Osteoblast (primary cell): ENCODE measurements at places on chromosomes 12 and 14. TPM values are rescaled to one million over a fixed set of nuclear protein-coding genes. Genes with fewer than 3 reads are reported as not detected.

GRCh38 chr12:112233242-112233641 lies 107.9 kb downstream of the TRAFD1 start:
- peaks cover 63% of the 10 kb centered on the region for H3K36me3 ChIP-seq
- H3K27me3 ChIP-seq: no peaks in the 10 kb centered on the region
- H3K4me3 ChIP-seq: no peak overlapping the region

GRCh38 chr12:92051441-92051840 lies 94.2 kb downstream of the BTG1 start:
- no peaks in the 10 kb centered on the region for H3K4me1 ChIP-seq
- no peaks in the 10 kb centered on the region for H3K36me3 ChIP-seq
- no peaks in the 10 kb centered on the region for H3K27me3 ChIP-seq
- DNase-seq: peak; percentile 10
- H3K4me3 ChIP-seq: no peak overlapping the region

DNA sequence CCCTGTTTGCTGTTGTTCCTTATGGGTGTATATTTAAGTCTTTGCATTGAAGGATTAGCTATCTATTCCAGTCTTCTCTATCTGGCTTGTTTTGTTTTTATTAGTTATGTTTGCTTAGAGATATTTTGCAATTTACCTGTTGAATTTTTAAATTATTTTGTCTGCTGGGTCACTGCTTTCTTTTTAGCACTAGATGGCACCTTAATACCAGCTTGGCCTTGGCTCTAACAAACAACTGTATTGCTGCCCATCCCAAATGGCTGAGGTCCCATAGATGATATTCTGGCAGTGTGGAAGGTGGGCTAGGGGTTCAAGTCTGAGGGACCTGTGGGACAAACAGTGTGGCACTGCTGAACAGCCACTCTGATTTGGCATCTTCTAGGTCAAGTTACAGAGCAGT lies 144.0 kb upstream of the FBXO33 start:
- H3K27ac ChIP-seq: no peak overlapping the region
- H3K4me1 ChIP-seq: no peaks in the 10 kb centered on the region
- no peak for DNase-seq

- no peak for DNase-seq
- H3K27ac ChIP-seq: no peak overlapping the region
- no peaks in the 10 kb centered on the region for H3K27me3 ChIP-seq
- no peaks in the 10 kb centered on the region for H3K36me3 ChIP-seq
Observed at GRCh38 chr12:9897535-9897934, 16.2 kb downstream of the KLRF2 start.

- H3K4me1 ChIP-seq: peaks cover 12% of the 10 kb centered on the region
- peak overlapping the region; percentile 49 for H3K27ac ChIP-seq
- no peaks in the 10 kb centered on the region for H3K27me3 ChIP-seq
- H3K36me3 ChIP-seq: no peaks in the 10 kb centered on the region
Observed at GRCh38 chr12:64385468-64385867, 5.1 kb downstream of the C12orf56 start.

GRCh38 chr12:40980427-40980961 lies 207.6 kb upstream of the PDZRN4 start:
- no peak overlapping the region for H3K27ac ChIP-seq
- no peaks in the 10 kb centered on the region for H3K4me1 ChIP-seq
- H3K36me3 ChIP-seq: no peaks in the 10 kb centered on the region
- no peak for DNase-seq
- H3K4me3 ChIP-seq: no peak overlapping the region

The COQ5 gene
- total RNA-seq: 15.2 and 19.2 TPM in 2 replicates

The GDF3 gene
- total RNA-seq: not detected in 2 replicates

GRCh38 chr12:67996347-67996746 lies 7.1 kb downstream of the IFNG-AS1 start:
- DNase-seq: no peak
- H3K27ac ChIP-seq: no peak overlapping the region
- peaks cover 4% of the 10 kb centered on the region for H3K27me3 ChIP-seq
- no peak overlapping the region for H3K4me3 ChIP-seq

The SRGAP1 gene
- 24.8 and 26.1 TPM in 2 replicates for total RNA-seq

- H3K4me3 ChIP-seq: no peak overlapping the region
- peak; percentile 17 for DNase-seq
- H3K36me3 ChIP-seq: no peaks in the 10 kb centered on the region
- no peaks in the 10 kb centered on the region for H3K4me1 ChIP-seq
- peaks cover 35% of the 10 kb centered on the region for H3K27me3 ChIP-seq
Observed at GRCh38 chr12:522692-523378, 63.1 kb downstream of the B4GALNT3 start.

The TMEM179 gene
- not detected in 2 replicates for total RNA-seq

The TMEM117 gene
- total RNA-seq: 20.6 and 22.4 TPM in 2 replicates

The CCDC85C gene
- total RNA-seq: 3.2 and 3.6 TPM in 2 replicates

- H3K4me1 ChIP-seq: no peaks in the 10 kb centered on the region
- no peak within 1 kb of the TSS for H3K27ac ChIP-seq
- H3K36me3 ChIP-seq: peaks cover 72% of the 10 kb centered on the region
- no peaks in the 10 kb centered on the region for H3K27me3 ChIP-seq
Observed at GRCh38 chr12:6840761-6841515, at the start of gene GNB3. GNB3 (plus strand) TSS chr12:6840925; CDS start chr12:6841288, 363 bp downstream.

The DUSP6 gene
- 28.6 and 30.0 TPM in 2 replicates for total RNA-seq

The FAM186B gene
- 0.59 and 0.72 TPM in 2 replicates for total RNA-seq

DNA sequence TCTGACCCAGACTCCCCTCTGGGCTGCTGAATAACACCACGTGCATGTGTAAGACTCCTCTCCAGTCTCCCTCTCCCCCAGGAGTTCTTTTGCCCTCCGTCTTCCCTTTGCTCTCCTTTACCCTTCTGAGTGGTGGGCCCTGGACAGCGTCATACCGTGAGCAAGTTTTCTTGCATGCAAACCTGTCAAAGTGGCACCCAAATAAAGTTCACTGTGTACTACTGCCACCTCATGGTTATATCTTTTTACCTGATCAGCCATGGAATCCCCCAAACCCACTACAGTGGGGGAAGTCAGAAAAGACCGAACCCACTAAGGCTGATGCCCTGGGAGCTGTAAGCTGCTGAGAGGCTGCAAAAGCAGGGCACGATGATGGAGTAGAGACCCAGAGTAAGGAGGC lies 131.1 kb upstream of the VRK1 start:
- H3K4me3 ChIP-seq: no peak overlapping the region
- no peak for DNase-seq
- no peaks in the 10 kb centered on the region for H3K4me1 ChIP-seq
- no peak overlapping the region for H3K27ac ChIP-seq

GRCh38 chr14:31489691-31490090 lies 1.9 kb upstream of the GPR33 start:
- DNase-seq: no peak
- H3K36me3 ChIP-seq: no peaks in the 10 kb centered on the region
- no peak overlapping the region for H3K4me3 ChIP-seq
- no peak overlapping the region for H3K27ac ChIP-seq

The SYT1 gene
- 0.29 TPM in 1 of 2 replicates, not detected in the other for total RNA-seq

GRCh38 chr12:29067430-29067829 lies 81.6 kb upstream of the FAR2 start:
- no peak for DNase-seq
- H3K4me3 ChIP-seq: no peak overlapping the region
- H3K27ac ChIP-seq: no peak overlapping the region
- no peaks in the 10 kb centered on the region for H3K4me1 ChIP-seq
- no peaks in the 10 kb centered on the region for H3K36me3 ChIP-seq

DNA sequence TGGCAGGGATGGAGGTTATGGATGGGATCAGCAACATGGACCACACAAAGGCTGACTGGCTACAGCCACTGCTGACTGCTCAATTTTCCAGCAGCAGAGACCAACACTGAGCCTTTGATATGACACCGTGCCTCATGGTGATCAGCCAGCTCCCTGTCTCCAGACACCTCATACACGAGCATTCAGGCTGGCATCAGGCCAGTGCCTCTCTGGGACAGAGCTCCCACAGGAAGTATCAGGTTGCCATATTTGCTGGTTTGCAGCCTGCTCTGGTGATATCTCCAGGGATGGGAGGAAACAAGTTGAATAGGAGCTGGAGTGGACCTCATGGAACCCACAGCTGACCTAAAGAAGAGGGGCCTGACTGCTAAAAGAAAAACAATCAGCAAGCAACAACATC lies 471.2 kb upstream of the ATXN7L3B start:
- no peak overlapping the region for H3K4me3 ChIP-seq
- no peaks in the 10 kb centered on the region for H3K36me3 ChIP-seq
- no peak for DNase-seq
- no peaks in the 10 kb centered on the region for H3K27me3 ChIP-seq

The KIF5A gene
- 0.29 and 0.36 TPM in 2 replicates for total RNA-seq

The RDH12 gene
- total RNA-seq: 0.29 TPM in 1 of 2 replicates, not detected in the other

- DNase-seq: no peak
- H3K27me3 ChIP-seq: no peaks in the 10 kb centered on the region
- no peak overlapping the region for H3K27ac ChIP-seq
- H3K4me3 ChIP-seq: no peak overlapping the region
Observed at GRCh38 chr12:92178340-92178739, 32.7 kb upstream of the BTG1 start.

DNA sequence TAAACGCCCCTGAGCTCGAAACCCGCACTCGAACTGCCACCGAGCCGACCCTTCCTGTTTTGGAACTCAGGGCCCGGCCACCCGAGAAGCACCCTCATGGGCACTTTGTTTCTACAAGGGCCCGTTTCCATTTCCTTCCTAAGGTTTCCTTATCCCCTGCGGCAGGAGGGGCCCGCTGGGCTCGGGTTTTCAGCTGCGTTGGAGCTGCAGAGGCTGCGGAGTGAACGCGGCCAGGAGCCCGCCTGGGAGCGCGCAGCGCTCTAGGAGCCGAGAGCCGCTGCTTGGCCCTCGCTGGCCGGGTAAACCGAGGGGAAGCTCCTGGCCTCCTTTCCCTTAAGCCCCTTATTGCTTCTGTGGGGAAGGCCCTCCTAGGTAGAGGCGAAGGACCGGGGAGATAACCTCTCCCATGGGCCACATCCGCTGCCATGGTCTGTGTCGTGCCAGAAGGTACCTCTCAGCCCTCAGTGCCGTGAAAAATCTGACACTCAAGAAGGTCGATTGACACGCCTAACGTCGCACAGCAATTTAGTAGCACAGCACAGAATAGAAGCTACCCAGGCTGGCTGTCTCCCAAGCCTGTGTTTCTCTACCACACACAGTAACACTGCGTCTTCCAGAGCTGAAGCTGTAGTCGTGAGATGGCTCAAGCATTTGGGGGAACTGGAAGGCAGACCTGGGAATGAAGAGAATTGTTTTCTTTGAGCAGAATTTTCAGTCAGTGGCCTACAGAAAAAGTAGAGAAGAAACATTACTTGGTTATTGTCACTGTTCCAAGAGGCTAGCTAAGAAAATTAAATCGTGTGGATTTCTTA lies 12.9 kb upstream of the CALM1 start:
- no peaks in the 10 kb centered on the region for H3K36me3 ChIP-seq
- no peaks in the 10 kb centered on the region for H3K27me3 ChIP-seq
- DNase-seq: no peak

- H3K4me1 ChIP-seq: no peaks in the 10 kb centered on the region
- peaks cover 5% of the 10 kb centered on the region for H3K27me3 ChIP-seq
- no peaks in the 10 kb centered on the region for H3K36me3 ChIP-seq
- DNase-seq: peak; percentile 77
Observed at GRCh38 chr12:49776413-49776812, 35.1 kb downstream of the TMBIM6 start.

DNA sequence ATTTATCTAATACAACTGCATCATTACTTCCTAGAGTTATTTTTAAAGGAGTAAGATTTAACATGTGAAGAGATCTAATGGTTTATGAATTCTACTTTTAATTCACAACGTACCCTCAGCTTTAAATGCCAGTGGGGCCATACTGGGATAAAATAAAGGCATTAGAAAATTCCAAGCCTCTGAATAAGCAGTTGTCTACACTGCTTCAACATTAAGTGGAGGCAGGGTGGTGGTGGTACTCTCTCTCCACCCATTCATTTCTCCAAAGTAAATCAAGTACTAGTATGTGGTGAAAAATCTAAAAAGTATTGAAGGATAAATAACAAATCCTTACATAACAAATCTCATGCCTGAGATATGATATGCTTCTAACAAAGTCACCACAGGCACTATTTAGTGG lies 52.4 kb downstream of the FERMT2 start:
- no peak overlapping the region for H3K27ac ChIP-seq
- peaks cover 40% of the 10 kb centered on the region for H3K4me1 ChIP-seq
- H3K27me3 ChIP-seq: no peaks in the 10 kb centered on the region

The NGB gene
- total RNA-seq: not detected in 2 replicates

- DNase-seq: no peak
- H3K4me3 ChIP-seq: peak overlapping the region; percentile 85
- H3K27ac ChIP-seq: peak overlapping the region; percentile 100
- H3K27me3 ChIP-seq: no peaks in the 10 kb centered on the region
- H3K36me3 ChIP-seq: peaks cover 11% of the 10 kb centered on the region
Observed at GRCh38 chr14:73888460-73888725, 1.7 kb downstream of the ZNF410 start.

- no peak overlapping the region for H3K27ac ChIP-seq
- no peaks in the 10 kb centered on the region for H3K36me3 ChIP-seq
- H3K4me3 ChIP-seq: no peak overlapping the region
- no peaks in the 10 kb centered on the region for H3K4me1 ChIP-seq
- no peak for DNase-seq
Observed at GRCh38 chr12:118537481-118537917, 161.1 kb downstream of the SUDS3 start.

The KLRD1 gene
- total RNA-seq: 0.29 and 0.36 TPM in 2 replicates
